ENCODE measurements at places on chromosomes 11 and 22.
A peak's percentile ranks its signal among the peaks of the same experiment; 100 is the strongest.

- DNase-seq = peak; percentile 72
These were observed 603 bp downstream of the ESRRA start for GRCh38 chr11:64305691-64306562.

- DNase-seq = no peak
These were observed 39.0 kb upstream of the RTL6 start for GRCh38 chr22:44537015-44537414.

- no peak for DNase-seq
These were observed 5.2 kb downstream of the SUN2 start for GRCh38 chr22:38750638-38751037.

GRCh38 chr11:123344790-123345357 is 85.2 kb upstream of the GRAMD1B start:
- DNase-seq = no peak

GRCh38 chr11:59767225-59767611 is 12.0 kb downstream of the STX3 start:
- DNase-seq = no peak

DNA sequence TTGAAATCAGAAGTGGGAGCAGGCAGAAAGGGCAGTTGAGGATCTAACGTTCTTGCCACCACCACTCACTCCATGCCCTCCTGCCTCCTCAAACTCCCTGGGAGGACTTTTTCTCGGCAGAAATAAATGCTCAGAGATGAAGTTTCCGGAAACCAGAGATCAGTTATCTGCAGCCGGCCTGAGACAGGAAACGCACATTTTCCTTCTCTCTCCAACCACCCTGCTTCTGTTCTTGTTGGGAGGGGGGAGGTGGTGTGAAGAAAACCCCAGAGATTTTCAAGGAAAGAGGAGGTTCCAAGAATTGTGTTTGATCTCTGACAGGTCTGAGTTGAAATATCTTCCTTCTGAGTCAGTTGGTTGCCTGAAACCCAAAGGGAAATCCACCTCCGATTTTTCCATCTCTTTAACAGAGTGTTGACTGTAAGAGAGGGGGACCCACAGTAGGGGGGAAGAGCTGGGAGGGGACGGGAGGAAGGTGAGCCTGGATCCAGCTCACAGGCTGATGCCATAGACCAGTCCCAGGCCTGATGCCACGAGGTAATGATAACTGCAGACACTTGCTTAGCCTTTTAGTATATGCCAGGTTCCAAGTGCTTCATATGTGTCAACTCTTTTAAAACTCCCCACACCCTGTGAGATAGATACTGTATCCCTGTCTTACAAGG is 100.8 kb downstream of the TRAF6 start:
- DNase-seq = no peak

- DNase-seq = no peak
These were observed 2.2 kb upstream of the PNPLA3 start for GRCh38 chr22:43921370-43921769.

- no peak for DNase-seq
These were observed 157.8 kb downstream of the KIF18A start for GRCh38 chr11:27949951-27950738.
